ENCODE measurements at places on chromosomes 6 and 20.

DNA sequence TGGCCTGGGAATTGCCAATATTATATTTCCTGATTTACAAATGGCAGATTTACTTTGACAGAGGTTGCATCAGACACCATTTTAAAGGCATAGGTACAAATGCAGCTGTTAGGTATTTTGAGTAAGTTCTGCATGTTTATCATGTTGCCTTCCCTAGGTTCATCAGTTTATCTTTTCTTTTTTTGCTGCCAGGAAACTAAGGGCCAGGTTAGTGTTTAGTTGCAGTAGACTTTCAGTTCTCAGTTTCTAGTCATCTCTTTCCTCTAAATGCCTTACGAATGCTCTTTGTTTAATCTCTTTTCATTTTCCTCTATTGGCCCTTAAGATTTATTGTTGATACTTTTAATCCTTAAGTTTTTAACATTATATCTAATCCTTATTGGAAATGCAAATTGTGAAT is 129.9 kb downstream of the SMAP1 start:
- no peak for DNase-seq

DNA sequence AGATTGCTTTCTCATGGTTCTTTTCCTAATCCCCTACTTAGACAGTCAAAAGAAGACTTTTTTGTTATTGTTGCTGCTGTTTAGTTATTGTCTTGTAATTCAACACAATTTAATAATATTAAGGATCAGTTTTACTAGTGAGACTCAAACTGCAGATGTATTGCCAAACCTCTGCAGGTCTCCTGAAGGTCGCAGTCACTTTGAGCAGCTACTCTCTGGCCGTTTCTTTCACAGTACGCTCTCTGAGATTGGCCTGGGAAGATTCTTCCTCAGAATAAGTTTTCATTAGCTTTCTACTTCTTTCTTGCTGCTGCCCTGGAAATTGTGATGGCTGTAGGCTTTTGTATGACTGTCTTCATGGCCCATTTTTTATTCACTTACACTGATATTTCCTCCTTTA is 930.8 kb downstream of the QKI start:
- no peak for DNase-seq

DNA sequence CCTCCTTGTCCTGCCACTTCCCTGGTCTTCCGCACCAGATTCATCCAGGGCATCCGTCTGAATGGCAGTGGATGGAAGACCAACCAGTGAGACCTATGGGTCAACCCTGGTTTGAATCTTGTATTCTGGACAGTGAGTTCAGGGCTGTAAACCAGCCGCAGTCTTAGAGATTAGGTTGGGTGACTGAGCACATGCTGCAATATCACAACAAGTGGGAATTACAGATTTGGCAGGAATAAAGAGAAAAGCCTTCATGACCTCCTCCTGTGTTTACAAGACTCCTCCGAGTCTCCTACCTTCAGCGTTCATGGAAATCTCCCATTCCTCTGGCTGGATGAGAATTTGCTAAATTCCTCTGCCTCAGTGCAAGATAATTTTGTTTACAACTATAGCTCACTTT is 9.9 kb downstream of the ECI2 start:
- DNase-seq: no peak

DNA sequence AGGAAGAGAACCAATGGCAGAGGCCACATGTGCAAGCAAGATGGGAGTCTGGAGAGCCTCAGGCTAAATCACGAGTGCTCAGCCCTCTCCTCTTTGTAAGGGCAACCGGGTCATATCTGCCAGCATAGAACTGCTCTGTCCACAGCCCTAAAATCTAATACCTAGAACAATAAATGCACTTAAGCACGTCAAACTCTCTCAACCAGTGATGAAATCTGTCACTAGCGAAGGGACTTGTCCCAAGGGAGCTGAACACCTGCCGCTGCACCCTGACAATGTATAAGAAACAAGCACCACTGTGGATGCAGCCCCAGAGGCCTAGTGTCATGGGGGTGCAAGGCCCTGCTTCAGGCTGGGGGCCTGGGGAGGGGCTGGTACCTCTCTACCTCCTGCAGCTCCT is 82.5 kb downstream of the PRL start:
- DNase-seq: no peak

DNA sequence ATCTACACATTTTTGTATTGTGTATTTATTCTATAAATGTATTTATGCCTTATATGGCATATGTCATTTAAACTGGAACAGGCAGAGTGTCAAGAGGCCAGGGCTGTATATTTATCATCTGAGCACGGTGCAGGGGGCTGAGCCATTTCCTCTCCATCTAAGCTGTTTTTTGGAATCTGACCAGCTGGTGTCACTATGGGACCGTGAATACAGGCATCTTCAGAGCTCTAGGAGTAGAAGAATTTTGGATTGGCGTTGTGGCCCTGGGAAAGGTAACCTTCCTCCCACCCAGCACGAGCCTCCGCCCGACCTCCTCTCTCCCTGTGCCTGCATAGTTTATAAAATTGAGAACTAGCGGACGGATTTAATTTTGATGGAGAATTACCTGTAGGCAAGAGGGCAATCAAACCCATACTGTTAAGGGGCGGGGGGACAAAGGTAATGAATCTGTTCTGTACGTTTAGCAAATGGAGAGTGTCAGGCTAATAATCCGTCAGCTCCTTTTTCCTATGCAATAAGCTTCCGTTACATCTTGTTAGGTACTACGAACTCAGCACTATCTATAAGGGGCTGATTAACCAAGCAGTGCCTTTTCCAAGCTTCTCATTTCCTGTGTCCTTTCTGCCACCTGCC is 29.0 kb upstream of the EEF1E1 start:
- DNase-seq: no peak

DNA sequence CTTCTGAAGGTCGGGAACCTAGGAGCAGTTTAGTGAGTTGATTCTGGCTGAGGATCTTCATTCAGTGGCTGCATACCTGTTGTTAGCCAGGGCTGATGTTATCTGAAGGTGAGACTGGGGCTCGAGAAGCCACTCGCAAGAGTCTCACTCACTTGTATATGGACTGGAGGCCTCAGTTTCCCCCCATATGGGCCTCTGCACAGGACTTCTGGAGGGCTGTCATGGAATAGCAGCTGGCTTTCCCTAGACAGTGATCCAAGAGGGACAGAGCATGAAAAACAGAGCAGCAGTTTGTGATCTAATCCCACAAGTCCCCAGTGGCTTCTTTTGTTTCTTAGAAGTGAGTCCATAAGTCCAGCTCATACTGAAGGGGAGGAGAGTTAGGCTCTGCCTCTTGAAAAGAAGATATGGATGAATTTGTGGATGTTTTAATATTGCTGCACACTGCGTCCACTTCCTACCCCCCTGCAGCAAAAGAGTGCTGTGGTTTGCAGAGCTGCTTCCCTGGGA is 623.4 kb downstream of the CDH26 start:
- no peak for DNase-seq

- no peak for DNase-seq
Measured at GRCh38 chr6:32167154-32167760, 2.9 kb downstream of the EGFL8 start.

DNA sequence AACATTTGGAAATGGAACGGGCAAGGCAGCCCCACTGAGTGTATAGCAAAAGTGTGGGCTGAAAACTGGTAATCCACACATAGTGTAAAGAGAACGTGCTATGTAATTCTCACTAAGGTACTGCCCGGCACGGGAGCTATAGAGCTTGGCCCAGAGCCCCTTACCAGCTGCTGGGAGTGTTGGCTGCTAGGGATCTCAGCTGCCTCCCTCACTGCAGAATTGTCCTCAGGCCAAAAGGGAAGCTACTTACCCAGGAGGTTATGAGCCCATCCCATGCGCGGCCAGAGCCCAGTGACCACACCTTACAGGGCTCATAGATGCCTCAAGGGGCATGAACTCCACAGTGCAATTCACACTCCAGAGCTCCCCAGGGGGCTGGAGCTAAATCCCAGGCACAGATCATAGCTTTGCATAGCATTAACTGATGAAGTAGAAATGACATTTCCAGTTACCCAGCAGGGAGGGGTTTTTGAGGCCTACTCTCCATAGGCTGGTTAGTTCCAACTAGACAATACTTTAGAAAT is 56.8 kb downstream of the LINC00237 start:
- no peak for DNase-seq

- DNase-seq: no peak
Measured at GRCh38 chr20:23240519-23240918, 110.1 kb upstream of the NXT1 start.

- DNase-seq: no peak
Measured at GRCh38 chr20:51014797-51015722, 7.8 kb downstream of the KCNG1 start.

- no peak for DNase-seq
Measured at GRCh38 chr6:168152306-168152963, 73.4 kb upstream of the FRMD1 start.

DNA sequence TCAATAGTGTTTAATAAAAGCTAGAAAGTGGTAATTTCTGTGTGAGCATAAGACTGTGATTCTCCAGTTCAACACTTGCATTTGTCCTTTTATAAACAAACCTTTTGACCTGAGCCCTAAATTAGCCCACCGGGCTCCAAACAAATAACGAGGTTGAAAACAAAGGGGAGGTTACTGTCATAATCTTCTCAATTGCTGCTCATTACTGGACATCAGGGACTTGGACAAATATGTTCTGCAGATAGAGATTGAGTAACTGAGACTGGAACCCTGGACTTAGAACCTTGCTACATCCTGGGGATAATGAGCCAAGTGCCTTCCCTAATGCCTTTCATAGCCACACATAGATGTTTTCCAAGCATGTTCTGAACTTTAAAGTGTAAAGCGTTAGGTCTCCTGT is 84.2 kb upstream of the PCSK2 start:
- DNase-seq: no peak

- no peak for DNase-seq
Measured at GRCh38 chr20:47027456-47027855, 132.8 kb downstream of the EYA2 start.

DNA sequence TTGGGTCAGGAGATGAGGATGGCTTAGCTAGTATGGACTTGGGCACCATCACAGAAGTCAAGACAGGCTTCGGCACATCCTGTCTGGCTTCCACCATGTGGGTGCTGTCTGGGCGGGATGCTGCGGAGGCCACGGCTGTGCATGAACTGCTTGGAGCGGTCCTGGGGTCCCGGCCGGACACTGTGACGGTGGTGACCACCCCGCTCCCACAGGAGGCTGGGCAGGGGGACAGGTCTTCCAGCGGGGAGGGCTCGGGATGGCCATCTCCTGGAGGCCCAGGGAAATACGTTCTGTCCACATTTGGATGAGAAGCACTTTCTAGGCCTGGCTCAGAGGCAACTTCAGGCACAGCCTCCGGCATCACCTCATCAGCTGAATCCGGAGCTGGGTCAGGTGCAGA is 32.1 kb upstream of the TCFL5 start:
- DNase-seq: no peak

- peak; percentile 1 for DNase-seq
Measured at GRCh38 chr20:23235173-23236027, 115.2 kb upstream of the NXT1 start.

GRCh38 chr6:88359530-88360202 is 193.5 kb upstream of the CNR1 start:
- DNase-seq: no peak

DNA sequence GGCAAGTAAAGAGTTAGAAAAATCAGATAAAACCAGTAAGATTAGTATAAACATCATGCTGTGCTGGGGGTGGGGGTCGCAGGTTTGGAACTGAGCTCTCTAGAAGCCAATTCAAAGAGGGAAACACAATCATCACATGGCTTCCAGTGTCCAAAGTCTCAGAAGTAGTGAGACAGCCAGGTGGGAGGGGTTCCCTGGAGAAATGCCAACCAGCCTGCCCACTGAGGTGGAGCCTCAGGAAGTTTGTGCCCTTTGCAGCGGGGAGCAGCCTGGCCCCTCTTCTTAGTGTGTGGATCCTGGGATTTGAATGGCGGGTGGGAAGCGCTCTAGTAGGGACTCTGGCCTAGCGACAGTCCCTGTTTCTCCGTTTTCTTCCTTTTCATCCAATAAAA is 21.4 kb downstream of the C6orf15 start:
- DNase-seq: no peak

- no peak for DNase-seq
Measured at GRCh38 chr6:27720607-27721580, 191.3 kb downstream of the OR2B2 start.

GRCh38 chr6:15553736-15554294 is 109.0 kb downstream of the DTNBP1 start:
- DNase-seq: no peak

GRCh38 chr6:133418108-133418507 is 177.0 kb downstream of the EYA4 start:
- no peak for DNase-seq

DNA sequence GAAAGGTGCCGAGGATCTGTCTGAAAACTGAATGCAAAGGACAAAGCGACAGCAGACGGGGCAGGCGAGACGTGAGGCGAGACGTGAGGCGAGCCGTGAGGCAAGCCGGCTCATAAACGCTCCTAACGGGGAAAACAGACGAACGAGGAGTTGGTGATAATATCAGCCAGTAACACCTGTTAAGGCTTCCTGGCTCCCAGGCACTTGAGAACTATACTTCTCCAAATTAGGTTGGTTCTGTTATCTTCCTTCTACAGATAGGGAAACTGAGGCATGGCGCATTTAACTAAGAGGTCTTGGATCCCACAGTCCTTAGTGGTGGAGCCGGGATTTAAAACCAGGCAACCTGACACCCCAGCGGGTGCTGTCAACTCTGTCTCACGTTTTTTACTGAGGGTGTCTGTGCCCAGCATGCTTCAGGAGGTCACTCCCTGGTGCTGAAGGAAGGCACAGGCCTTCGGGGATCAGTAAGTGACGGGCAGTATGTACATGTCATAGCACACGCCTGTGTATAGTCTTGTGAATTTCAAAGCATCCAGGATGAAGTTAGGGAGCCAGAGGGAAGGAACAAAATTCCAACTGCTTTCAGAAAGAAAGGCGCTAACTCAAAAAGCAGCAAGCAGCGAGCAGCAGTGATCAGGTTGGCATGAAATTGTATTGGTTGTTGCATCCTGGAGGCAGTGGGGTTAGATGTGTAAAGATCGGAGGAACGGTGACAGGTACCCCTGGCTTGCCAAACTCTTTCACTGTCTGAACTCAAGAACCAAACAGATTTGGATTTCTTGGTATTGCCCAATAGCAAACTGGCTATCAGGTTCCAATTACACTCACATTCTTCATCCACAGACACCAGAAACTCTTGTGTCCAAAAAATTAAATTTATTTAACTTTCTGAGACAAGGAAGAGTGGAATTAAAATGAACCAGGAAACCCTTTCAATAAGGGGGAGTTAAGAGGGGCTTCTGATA is 318.7 kb downstream of the THBS2 start:
- no peak for DNase-seq

GRCh38 chr6:109221543-109222195 is 126.4 kb downstream of the CEP57L1 start:
- no peak for DNase-seq

GRCh38 chr20:53223626-53224172 is 251.5 kb downstream of the TSHZ2 start:
- no peak for DNase-seq

DNA sequence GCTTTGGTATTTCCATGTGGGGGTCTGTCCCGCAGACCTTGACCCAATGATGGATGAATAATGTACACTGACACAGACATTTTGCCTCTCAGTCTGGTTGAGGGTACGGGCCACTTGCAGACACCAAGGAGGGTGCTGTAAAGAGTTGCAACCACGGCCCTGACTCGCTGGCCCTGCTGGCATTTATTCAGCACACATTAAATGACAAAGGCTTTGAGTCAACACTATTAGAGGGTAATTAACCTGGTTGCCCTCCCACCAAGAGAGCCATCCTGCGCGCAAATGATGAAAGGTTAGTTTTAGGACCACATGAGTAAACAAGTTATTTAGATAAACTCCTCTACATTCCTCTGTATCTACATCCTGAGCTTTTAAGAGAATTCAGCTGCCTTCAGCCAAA is 308.9 kb upstream of the MMS22L start:
- no peak for DNase-seq

- DNase-seq: no peak
Measured at GRCh38 chr6:35558571-35558970, 45.9 kb upstream of the TULP1 start.

Measured in T-helper 22 cell (primary cell).